Activated naive CD4-positive, alpha-beta T cell treated with anti-CD3 and anti-CD28 coated beads, Interleukin-2, amount 50 U/mL, for 72 hours (primary cell): ENCODE measurements at places on chromosomes 16 and 17. TPM values are rescaled to one million over a fixed set of nuclear protein-coding genes. Genes with fewer than 3 reads are reported as not detected.

DNA sequence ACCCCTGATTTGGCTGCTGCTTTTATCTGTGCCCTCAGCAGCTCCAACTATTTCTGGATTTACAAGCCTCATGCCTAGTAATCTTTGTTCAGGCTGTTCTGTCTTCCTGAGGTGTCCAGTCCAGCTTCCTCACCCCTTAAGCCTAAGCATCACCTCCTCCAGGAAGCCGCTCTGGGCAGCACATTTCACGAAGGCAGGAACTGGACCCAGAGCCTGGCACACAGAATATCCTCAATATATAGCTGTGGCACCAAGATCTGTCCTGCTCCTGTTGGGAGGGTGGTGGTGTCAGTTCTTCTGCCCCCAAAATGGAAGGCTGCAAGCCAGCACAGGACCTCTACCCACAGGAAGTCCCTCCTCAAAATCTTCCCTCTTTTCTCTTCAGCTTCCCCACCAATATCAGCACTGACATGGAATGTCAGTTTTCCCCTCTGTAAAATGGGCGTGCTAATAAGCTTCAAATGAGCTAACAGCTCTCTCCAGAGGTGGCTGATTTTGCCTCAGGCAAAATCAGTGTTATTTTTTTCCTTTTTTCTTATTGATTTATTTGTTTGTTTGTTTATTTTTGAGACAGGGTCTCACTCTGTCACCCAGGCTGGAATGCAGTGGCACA is 6.9 kb upstream of the NEUROD2 start:
- no peak for DNase-seq

GRCh38 chr16:67430977-67431774 is at the start of gene HSD11B2:
Gene HSD11B2 (plus strand): TSS chr16:67431121. CDS start chr16:67431249, 128 bp downstream.
- DNase-seq: peak; percentile 40

The LITAFD gene
- total RNA-seq: not detected

GRCh38 chr17:60089096-60089806 is 10.5 kb upstream of the HEATR6 start:
- DNase-seq: no peak

DNA sequence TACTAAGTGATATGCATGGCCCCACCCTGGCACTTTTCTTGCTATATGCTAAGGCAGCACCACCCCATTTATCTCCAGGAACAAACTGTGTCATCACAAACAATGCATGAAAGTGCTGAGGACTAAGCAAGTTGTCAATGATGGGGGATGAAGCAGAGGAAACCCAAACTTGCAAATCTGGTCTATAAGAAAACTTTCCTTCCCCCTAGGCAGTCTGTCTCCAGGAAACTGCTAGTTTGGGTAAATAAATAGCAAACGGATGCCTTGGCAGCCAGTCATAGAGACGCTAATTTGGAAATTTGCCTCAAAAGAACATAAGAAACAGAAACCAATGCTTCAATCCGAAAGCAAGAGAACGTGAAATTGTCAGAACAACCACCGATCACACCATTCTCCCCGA is 5.6 kb upstream of the HSBP1 start:
- no peak for DNase-seq

- no peak for DNase-seq
Measured at GRCh38 chr17:63440127-63440769, 5.9 kb downstream of the CYB561 start.

The KRTAP4-9 gene
- not detected for total RNA-seq

DNA sequence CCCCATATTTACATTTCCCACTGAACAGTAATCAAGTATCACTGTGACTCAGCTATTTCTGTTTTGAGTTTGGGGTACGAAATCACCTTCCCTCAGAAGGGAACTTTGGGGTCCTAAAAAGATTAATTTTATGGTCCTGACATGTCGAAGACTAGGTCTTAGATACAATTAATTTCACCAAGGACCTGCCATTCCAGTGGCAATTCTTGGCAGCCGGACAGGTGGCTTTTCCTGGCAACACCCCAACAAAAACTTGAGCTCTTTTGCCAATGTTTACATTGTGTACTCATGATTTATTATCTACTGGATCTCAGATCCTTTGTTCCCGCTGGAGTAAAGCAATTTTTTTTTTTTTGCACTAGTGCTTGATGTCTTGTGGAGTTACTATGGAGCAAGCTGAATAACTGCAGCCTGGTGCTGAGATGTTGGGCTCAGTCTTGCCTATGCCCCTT is 14.4 kb downstream of the SLFN5 start:
- no peak for DNase-seq

The OTOP3 gene
- not detected for total RNA-seq
